ENCODE measurements at places on chromosomes 16 and 17.

DNA sequence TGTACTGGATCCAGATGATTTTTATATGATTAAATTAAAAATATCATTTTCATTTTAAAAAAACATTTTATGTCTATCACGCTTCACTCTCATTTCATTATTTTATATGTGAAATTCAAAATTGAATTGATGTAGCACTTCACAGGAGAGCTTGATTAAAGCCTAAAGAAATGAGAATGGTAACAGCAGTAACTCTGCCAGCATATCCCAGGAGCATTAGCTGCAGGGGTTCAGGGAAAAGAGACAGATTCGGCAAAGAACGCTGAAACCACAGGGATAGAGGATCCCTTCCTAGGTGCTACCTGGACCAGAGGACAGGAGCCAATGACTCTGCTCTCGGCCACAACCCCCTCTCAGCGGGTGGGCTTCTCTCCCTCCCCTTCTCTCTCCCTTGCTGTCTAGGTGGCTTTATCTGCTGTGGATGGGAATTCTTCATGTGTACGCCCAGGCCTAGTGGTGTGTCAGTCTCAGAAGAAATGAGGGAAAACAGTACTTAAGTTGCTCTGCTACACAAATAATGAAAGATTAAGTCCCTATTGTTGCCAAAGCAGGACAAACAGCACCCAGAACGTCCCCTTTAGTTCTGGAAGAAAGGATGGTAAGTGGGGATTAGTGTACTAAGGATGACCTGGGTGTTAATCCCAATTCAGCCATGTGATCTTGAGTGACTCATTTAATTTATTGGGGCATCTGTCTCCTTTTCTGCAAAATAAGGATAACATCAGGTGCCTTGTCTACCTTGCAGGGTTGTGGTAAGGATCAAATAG is 123.3 kb downstream of the CDK5R1 start:
- no peak for DNase-seq

DNA sequence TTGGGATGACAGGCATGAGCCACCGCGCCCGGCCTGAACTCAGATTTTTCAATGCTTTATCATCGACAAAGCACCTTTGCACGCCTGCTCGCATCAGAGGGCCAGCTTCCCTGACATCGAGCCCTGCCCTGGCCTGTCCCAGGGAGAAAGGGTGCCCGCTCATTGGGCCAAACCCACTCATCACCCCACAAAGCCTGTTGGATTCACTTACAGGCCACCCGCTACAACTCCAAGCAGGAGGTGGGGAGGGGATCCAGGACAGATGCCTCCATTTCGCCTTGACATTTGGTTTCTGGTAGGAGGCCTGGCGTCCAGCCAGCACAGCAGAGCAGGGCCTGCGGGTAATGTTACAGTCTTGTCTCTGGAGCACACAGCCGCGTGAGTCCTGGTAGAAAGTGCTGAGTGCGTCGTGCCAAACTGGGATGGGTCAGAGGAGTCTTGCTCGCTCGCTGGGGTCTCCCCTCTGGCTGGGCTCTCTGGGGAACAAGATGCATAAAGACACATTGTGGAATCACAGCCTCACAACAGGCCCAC is 19.8 kb downstream of the SMTNL2 start:
- no peak for DNase-seq

GRCh38 chr17:78501241-78502036 is 75.8 kb downstream of the DNAH17 start:
- no peak for DNase-seq

DNA sequence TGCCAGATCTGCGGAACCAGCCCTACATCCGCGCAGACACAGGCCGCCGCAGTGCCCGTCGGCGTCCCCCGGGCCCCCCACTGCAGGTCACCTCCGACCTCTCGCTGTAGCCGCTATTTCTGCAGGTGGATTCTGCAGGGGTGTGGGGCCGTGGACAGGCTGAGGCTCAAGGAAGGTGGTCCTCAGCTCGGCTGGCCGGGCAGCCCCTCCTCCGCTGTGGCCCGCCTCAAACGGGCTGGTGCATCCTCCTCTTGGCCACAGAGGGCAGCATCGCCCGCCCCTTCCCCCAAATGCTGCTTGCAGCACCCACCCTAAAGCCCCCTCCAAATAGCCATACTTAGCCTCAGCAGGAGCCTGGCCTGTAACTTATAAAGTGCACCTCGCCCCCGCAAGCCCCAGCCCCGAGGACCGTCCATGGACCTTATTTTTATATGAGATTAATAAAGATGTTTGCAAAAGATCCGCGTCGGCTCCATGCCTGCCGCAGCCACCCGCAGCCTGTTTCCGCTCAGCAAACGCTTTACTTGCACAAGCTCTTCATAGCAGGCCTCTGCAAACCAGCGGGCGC is 14.9 kb downstream of the SPATA32 start:
- no peak for DNase-seq

DNA sequence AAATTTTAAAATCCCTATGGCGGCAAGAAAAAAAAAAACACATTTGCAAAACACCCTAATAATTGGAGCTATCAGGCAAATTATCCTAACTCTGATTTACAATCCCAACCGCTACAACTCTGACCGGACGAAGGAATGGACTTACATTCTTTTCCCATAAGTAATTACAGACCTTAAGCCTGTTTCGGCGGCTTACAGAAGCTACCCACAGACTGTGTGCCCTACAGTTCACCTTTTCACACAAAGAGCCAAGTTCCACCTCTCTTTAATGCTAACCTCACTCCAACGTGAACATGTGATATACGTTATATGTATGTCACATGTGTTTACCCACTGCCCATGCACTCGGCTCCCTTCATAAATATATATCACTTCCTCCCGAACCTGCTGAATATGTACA is 8.7 kb upstream of the MEAK7 start:
- no peak for DNase-seq

- no peak for DNase-seq
Measured at GRCh38 chr16:71754652-71755051, 30.2 kb upstream of the PHLPP2 start.

GRCh38 chr16:143047-143446 is 4.6 kb upstream of the NPRL3 start:
- no peak for DNase-seq

DNA sequence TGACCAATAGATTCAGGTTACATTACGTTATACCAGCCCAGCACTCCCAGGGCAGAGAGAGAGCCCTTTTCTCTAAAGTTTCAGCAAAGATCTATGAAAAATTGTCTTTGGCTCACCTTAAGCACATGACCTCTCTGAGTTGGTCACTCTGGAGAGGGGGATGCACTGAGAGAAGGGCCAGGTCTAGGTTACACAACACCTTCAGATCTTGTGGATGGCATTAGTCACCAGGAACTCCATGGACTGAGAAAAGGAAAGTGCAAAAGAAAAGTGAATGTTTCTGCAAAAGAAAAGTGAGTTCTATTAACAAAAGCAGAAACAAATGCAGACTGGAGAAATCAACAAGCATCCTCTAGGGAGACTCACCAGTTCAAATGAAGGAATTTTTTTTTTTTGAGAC is 253.3 kb upstream of the SALL1 start:
- no peak for DNase-seq

GRCh38 chr17:2563061-2563460 is 30.4 kb upstream of the PAFAH1B1 start:
- DNase-seq: no peak

DNA sequence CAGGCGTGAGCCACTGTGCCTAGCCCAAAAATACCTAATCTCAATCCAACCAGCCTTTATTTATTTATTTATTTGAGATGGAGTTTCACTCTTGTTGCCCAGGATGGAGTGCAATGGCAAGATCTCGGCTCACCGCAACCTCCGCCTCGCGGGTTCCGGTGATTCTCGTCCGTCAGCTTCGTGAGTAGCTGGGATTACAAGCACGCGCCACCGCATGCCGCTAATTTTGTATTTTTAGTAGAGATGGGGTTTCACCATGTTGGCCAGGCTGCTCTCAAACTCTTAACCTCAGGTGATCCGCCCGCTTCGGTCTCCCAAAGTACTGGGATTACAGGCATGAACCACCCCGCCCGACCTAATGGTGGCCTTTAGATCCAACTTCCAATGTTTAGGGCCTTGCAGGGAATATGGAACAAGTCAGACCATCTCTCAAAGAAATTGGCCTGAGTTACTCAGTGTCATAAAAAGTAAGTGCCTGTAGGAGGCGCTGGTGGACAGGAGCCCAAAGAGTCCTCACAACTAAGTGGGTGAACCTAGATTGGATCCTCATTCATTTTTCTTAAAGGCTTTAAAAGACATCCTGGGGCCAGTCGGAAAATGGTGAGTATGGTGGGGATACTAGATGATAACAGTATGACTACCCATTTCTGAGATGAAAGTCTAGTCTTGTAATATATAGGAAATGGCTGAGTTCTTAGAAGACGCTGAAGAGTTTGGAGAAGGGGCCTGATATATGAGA is 4.6 kb downstream of the ZSCAN10 start:
- no peak for DNase-seq

- no peak for DNase-seq
Measured at GRCh38 chr16:79605999-79606398, 5.5 kb upstream of the MAF start.

GRCh38 chr16:76577003-76577402 is 299.8 kb downstream of the CNTNAP4 start:
- DNase-seq: no peak

DNA sequence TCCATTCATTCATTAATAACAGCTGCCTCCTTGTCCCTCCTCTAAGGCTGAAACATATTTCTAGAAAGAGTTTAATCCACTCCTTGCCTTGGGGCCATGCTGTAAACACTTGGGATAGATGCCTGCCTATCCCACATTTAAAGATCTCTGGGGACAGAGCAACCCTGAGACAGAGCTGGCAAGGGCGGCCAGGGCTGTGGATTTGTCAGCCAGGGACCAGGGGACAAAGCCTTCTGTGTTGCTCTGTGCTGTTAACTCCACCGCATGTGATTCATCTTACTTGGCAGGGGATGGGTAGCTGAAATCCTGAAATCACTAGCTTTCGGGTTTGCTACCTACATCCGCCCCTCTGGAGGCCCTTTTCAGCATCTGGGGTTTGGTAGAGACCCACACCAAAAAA is 392.9 kb downstream of the SLC39A11 start:
- no peak for DNase-seq

- DNase-seq: no peak
Measured at GRCh38 chr17:44940317-44940716, 7.3 kb downstream of the KIF18B start.

DNA sequence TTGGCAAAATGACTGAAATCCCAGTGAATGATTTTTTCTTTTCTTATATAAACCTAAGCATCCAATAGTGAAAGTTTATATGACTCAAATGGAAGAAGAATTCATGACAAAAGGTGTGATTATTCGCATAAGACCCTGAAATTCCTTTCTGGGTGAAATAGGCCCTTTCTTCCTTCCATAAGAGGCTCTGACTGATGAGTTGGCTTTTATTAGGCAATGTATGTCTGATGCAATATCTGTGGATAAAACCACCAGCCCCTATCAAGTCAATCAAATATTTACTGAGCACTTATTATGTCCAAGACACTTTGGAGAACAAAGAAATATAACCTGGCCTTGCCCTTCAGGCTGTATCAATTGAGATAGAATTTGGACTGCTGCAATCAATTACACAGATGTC is 316.6 kb downstream of the CDH13 start:
- no peak for DNase-seq
